Neural crest cell (in vitro differentiated cells): ENCODE measurements at places on chromosomes 2 and 18. TPM values are rescaled to one million over a fixed set of nuclear protein-coding genes. Genes with fewer than 3 reads are reported as not detected.
A peak's percentile ranks its signal among the peaks of the same experiment; 100 is the strongest.

The TMEM169 gene
- total RNA-seq = 29.7 and 34.8 TPM in 2 replicates

GRCh38 chr2:69013142-69013839, at the start of gene ANTXR1:
Gene ANTXR1, plus strand, starts transcription at chr2:69013179. Its CDS starts 321 bp downstream, at chr2:69013500.
- H3K27ac ChIP-seq = peak within 1 kb of the TSS; percentile 92
- peak within 1 kb of the TSS; percentile 98 for H3K4me3 ChIP-seq
- H3K4me1 ChIP-seq = peaks cover 31% of the 10 kb centered on the region

The RNU2-63P gene
- 24.6 and 25.1 TPM in 2 replicates for total RNA-seq

DNA sequence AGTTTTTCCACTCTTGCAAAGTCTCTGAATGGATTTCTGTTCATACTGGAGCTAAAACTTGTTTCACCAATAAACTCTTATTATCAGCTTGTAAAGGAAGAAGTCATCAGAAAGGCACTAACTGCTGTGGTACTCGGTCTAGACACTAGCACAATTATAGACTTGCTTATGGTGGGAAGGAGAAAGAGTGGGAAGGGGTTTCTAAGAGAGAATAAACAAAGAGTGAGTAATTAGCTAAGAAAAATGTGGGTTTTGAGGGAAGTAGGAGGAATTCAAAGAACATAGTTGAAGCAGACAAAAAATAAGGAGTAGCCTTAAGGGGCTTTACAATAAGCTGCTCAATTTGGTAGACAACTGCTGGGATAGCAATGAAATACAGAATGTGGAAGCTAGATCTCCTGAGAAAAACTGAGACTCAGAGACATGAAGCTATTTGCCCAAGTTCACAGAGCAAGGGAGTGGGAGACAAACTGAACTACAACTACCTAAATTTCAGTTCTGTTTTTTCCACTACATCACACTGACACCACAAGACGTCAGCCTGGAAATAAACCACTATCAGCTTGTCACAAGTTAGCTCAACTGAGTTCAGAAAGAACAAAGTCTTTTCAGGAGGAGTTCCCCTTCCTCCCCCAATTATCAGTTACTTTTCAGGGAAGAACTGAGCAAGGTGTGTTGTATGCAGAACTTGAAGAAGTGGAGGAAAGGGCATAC, 59.7 kb downstream of the MAP4K3 start:
- peaks cover 12% of the 10 kb centered on the region for H3K4me1 ChIP-seq
- no peaks in the 10 kb centered on the region for H3K27me3 ChIP-seq
- peaks cover 28% of the 10 kb centered on the region for H3K36me3 ChIP-seq
- no peak overlapping the region for H3K4me3 ChIP-seq
- peak overlapping the region; percentile 24 for H3K27ac ChIP-seq
- no peak for DNase-seq
